H1 (cell line): ENCODE measurements at places on chromosomes 2 and 18.

DNA sequence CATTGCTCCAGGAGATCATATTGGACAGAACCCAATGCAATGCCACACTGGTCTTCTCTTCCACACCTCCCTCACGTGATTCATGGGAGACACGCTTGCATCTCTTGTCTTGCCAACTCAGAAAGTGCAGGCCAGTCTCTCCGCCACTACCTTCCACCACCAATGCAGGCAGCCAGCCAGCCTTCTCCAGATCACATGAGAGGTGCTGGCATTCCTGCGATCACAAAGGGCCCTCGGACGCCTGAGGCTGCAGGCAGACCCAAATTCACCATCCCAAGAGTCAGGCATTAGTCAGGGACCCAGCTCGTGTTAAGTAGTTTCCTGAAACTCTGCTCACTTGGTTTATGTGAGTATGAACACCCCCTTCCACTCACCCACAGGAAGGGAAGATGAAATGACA lies 437.0 kb upstream of the ETAA1 start:
- no peaks in the 10 kb centered on the region for H3K36me3 ChIP-seq
- H3K27ac ChIP-seq: no peak overlapping the region
- no peak overlapping the region for H3K4me3 ChIP-seq
- H3K4me1 ChIP-seq: peaks cover 3% of the 10 kb centered on the region
- no peak for DNase-seq
- no peaks in the 10 kb centered on the region for H3K27me3 ChIP-seq

DNA sequence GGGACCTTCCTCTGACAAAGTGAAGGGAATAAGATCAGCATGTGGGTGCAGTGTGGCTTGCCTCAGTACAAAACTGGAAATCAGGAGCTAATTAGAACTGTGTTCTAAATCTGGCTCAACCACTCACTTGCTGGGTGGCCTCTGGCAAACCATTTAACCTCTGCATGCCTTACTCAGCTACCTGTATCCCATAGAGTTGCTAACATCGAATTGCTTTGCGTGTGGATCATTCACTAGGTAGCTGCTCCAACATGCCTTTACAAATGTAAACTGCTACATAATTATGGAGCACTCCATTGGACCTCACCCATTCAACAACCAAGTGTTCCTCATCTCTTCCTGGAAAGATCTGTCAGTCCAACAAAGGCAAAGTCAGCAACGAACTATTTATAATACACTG lies 19.0 kb downstream of the PLEKHM3 start:
- no peaks in the 10 kb centered on the region for H3K27me3 ChIP-seq
- H3K36me3 ChIP-seq: no peaks in the 10 kb centered on the region
- no peak overlapping the region for H3K27ac ChIP-seq
- no peak for DNase-seq
- no peak overlapping the region for H3K4me3 ChIP-seq
- H3K4me1 ChIP-seq: peaks cover 4% of the 10 kb centered on the region

DNA sequence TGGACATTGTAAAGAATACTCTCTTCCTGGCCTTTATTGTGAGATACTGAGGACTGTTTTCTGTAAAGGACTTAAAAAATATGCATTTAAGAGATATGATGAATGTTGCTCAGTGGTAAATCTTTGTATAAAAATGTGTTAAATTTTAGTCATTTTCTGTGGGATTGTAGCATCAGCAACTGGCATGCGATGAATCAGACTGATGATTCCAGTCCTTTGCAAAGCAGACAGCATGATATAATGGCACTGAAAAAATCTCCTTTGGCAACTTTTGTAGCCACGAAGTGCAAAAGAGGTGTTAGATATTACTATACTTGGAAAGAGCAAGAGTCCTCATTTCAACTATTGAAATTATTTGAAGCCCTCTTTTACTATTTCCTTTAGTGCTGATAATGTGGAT lies 678.7 kb downstream of the PLCL1 start:
- no peaks in the 10 kb centered on the region for H3K27me3 ChIP-seq
- no peaks in the 10 kb centered on the region for H3K4me1 ChIP-seq
- H3K36me3 ChIP-seq: no peaks in the 10 kb centered on the region
- no peak for DNase-seq

DNA sequence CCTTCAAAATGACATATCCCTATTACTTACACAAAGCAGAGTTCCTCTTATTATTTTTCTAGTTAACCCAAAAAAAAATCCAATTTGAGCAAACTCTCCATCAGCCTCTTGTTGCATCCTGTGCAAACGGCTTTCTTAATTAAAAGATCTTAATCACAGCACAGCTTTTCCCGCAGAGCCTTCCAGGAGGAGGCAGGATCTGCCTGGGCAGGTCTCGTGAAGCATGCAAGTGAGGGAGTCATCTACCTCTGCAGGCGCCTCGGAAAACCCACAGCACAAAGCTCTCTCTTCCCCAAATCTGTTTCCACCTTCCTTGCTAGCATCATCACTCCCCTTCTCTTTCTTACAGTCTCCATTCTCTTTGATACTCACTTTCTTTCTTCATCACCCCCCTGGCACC lies 100.4 kb downstream of the EN1 start:
- no peak overlapping the region for H3K27ac ChIP-seq
- no peaks in the 10 kb centered on the region for H3K27me3 ChIP-seq
- DNase-seq: no peak
- no peaks in the 10 kb centered on the region for H3K4me1 ChIP-seq
- H3K4me3 ChIP-seq: no peak overlapping the region

DNA sequence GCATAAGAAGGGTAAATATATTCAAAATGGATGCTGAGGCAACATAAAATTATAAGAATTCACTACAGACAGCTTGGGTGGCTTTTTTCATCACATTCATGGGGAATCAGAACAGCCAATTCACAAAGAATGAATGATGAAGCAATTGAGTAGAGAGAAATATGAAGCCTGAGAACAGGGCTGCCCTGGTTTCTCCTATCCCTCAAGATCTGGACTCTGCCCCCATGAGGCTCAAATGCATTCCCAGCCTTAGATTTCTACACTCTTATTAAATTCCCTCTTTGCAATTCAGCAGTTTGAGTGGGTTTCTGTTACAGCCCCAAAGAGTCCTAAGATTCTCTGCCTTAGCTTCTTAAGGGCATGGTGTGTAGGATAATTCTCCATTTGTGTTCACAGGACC lies 172.5 kb downstream of the MAIP1 start:
- H3K27me3 ChIP-seq: no peaks in the 10 kb centered on the region
- no peak overlapping the region for H3K27ac ChIP-seq
- H3K4me1 ChIP-seq: no peaks in the 10 kb centered on the region
- H3K4me3 ChIP-seq: no peak overlapping the region
- H3K36me3 ChIP-seq: no peaks in the 10 kb centered on the region
- DNase-seq: no peak

GRCh38 chr2:241762321-241762932 lies 14.2 kb upstream of the GAL3ST2 start:
- H3K4me1 ChIP-seq: peaks cover 9% of the 10 kb centered on the region
- no peak overlapping the region for H3K27ac ChIP-seq
- H3K27me3 ChIP-seq: no peaks in the 10 kb centered on the region
- H3K4me3 ChIP-seq: no peak overlapping the region
- no peaks in the 10 kb centered on the region for H3K36me3 ChIP-seq

- H3K36me3 ChIP-seq: no peaks in the 10 kb centered on the region
- DNase-seq: no peak
- H3K4me1 ChIP-seq: no peaks in the 10 kb centered on the region
- no peak overlapping the region for H3K27ac ChIP-seq
- no peaks in the 10 kb centered on the region for H3K27me3 ChIP-seq
Measured at GRCh38 chr2:54052825-54053718, 62.3 kb upstream of the ACYP2 start.

DNA sequence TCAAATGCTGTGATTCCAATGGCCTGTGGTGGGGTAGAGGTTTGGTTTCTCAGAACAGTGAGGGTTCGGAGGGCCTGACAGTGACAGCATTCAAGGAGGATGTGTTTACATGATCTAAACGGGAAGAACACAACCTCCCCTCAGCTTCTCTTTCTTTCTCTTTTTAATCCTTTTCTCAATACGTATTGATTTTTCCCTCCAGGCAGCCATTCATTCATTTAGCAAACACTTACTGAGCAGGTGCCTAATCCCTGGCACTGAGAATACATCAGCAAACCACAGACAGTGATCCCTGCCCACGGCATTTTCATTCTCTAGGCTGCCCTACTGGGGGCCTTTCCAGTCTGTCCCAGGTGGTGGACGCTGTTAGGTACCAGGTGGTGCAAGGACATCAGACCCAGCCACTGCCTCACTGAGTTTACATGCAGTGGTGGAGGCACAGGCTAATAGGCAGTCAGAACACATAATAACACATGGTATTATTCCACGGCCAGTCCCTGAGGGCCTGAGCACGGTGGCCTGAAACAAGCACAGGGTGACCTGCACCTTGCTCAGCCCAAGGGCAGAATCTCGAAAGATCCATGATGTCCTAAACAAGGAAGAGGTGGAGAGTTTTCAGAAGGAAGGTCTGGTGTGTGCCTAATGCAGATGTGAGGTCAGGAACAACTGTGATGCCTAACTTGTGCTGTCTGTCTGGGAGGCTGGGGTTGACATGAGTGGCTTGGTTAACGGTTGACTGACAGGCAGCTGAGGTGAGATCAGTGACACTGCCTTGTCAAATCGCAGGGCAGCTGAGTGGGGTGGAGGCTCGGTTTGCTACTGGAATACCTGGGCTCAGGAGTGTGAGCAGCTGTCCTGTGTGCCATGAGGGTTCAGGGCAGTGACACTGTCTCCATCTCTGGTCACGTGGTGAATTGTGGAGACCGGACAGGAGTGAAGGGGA lies 785.5 kb upstream of the HS6ST1 start:
- H3K27me3 ChIP-seq: no peaks in the 10 kb centered on the region
- H3K4me3 ChIP-seq: no peak overlapping the region
- H3K36me3 ChIP-seq: no peaks in the 10 kb centered on the region
- H3K27ac ChIP-seq: no peak overlapping the region

GRCh38 chr2:70903641-70904340 lies 31.9 kb upstream of the ATP6V1B1 start:
- H3K4me1 ChIP-seq: no peaks in the 10 kb centered on the region
- peaks cover 98% of the 10 kb centered on the region for H3K27me3 ChIP-seq
- no peaks in the 10 kb centered on the region for H3K36me3 ChIP-seq
- H3K27ac ChIP-seq: no peak overlapping the region

GRCh38 chr2:73297151-73297559 lies 3.8 kb upstream of the EGR4 start:
- H3K27me3 ChIP-seq: peaks cover 32% of the 10 kb centered on the region
- H3K4me1 ChIP-seq: no peaks in the 10 kb centered on the region; the same call in none of the 2 replicates
- H3K36me3 ChIP-seq: no peaks in the 10 kb centered on the region
- no peak for DNase-seq
- no peak overlapping the region for H3K27ac ChIP-seq

DNA sequence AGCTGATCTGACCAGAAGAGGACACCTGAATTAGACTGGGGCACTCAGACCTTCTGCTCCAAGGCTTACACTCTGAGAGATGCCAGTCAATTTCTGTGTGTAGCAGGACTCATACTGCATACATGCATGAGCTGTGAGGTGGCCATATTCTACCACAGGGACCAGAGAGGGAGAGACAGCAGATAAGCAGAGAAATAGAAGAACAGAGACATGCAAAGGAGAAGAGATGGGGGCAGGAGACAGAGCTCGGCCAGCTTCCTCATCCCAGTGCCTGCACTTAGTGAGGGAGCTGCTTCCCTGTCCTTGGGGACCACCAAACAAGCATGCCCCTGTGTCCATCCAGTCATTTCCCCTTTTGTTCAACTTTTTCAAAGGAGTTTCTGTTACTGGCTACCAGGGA lies 73.9 kb upstream of the ALK start:
- no peak overlapping the region for H3K27ac ChIP-seq
- no peaks in the 10 kb centered on the region for H3K27me3 ChIP-seq
- H3K36me3 ChIP-seq: no peaks in the 10 kb centered on the region
- peaks cover 2% of the 10 kb centered on the region; the same call in 1 of the 2 replicates for H3K4me1 ChIP-seq

- DNase-seq: peak; percentile 23
- peaks cover 18% of the 10 kb centered on the region for H3K4me1 ChIP-seq
- no peak overlapping the region for H3K27ac ChIP-seq
- H3K4me3 ChIP-seq: no peak overlapping the region
- peaks cover 41% of the 10 kb centered on the region for H3K36me3 ChIP-seq
- H3K27me3 ChIP-seq: no peaks in the 10 kb centered on the region
Measured at GRCh38 chr2:65073879-65074565, 17.8 kb downstream of the CEP68 start.

DNA sequence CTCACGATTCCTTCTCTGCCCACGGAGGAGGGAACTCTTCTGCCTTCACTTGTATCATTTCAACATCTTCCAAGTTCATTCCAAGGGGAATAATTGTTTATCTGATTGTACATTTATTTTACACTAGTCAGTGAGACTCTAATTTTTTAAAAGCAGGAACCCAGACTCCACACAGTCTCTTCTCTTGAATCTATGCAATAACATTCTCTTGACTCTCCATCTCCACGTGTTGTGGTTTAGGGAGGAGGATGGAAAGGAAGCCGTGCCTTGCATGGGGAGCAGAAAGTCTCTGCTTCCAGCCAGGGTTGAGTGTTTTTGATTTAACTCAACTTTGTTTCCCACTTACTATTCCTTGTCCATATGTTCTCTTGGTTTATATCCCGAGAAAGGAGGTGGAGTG lies 131.1 kb upstream of the RIOK3 start:
- no peaks in the 10 kb centered on the region; the same call in 1 of the 2 replicates for H3K27me3 ChIP-seq
- H3K27ac ChIP-seq: no peak overlapping the region
- no peaks in the 10 kb centered on the region for H3K36me3 ChIP-seq
- no peak overlapping the region for H3K4me3 ChIP-seq
- no peak for DNase-seq
- peaks cover 2% of the 10 kb centered on the region for H3K4me1 ChIP-seq

- no peaks in the 10 kb centered on the region for H3K4me1 ChIP-seq
- no peak for DNase-seq
- no peaks in the 10 kb centered on the region for H3K27me3 ChIP-seq
- no peak overlapping the region for H3K27ac ChIP-seq
- H3K36me3 ChIP-seq: no peaks in the 10 kb centered on the region
- no peak overlapping the region for H3K4me3 ChIP-seq
Measured at GRCh38 chr2:8922431-8922830, 81.1 kb downstream of the MBOAT2 start.

GRCh38 chr2:37301408-37301807 lies 23.2 kb downstream of the PRKD3 start:
- no peaks in the 10 kb centered on the region for H3K27me3 ChIP-seq
- H3K27ac ChIP-seq: no peak overlapping the region
- H3K36me3 ChIP-seq: no peaks in the 10 kb centered on the region
- no peaks in the 10 kb centered on the region for H3K4me1 ChIP-seq

GRCh38 chr2:64165706-64166105 lies 21.5 kb upstream of the PELI1 start:
- H3K36me3 ChIP-seq: no peaks in the 10 kb centered on the region
- no peak overlapping the region for H3K4me3 ChIP-seq
- H3K27me3 ChIP-seq: no peaks in the 10 kb centered on the region
- H3K27ac ChIP-seq: no peak overlapping the region

DNA sequence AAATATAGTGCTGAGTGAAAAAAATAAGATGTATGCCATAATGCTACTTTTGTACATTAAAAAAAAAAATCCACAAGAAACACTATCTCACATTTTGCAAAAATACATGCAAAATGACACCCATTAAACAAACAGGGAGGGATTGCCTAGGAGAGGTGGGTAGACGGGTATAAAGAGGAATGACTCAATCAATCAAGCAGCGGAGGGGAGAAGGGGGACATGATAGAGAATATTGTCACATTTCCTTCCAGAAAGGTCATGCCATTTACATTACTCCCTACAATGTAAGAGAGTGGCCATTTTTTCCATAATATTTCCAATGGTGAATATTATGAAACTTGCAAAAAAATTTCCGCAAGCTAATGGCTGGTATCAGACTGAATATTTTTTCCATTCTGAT lies 542.3 kb upstream of the TNP1 start:
- DNase-seq: no peak
- no peak overlapping the region for H3K4me3 ChIP-seq
- no peaks in the 10 kb centered on the region for H3K27me3 ChIP-seq
- no peaks in the 10 kb centered on the region for H3K36me3 ChIP-seq
